ENCODE measurements at places on chromosomes 11 and 22.

DNA sequence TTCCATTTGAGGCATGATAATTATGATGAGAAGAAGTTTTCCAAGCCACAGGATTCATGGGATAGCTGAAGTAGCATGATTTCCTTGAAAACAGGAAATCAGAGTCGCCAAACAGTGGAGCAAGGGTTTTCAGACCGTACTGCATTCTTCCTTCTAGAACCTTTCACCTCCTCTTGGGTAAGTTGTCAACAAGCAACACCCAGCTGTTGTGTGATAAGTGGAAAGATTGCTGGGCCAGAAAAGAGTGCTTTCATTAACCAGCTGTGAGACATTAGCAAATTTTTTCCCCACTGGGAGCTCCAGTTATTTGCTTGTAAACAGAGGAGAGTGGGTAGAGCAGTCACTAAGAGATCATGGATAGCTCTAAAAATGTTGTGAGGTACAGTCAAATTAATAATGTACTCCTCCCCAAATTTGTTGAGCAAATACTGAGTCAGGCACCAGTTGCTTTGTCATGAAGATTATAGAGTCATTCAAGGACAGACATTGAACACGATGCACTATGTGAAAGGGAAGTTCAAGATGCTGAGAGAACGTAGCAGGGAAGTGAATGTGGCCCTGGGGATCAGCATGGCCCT lies 11.7 kb upstream of the MPEG1 start:
- DNase-seq = no peak

DNA sequence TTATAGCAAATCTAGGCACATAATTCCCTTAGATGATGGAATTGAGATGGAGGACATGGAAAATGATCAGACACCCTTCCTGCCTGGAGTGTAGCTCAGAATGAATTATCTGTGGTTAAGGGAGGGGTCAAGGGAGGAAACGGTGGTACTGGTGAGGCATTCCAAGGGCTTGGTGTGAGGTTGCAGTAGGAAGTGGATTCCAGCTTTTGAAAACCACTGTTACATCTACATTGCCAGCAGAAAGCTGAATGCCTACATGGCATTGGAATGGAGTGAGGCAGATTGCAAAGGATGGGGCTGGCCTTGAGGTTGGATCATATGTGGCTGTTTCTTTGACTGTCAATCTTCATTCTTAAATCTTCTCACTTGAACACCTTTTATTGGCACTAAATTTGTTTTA lies 684.4 kb downstream of the NTM start:
- DNase-seq = no peak

DNA sequence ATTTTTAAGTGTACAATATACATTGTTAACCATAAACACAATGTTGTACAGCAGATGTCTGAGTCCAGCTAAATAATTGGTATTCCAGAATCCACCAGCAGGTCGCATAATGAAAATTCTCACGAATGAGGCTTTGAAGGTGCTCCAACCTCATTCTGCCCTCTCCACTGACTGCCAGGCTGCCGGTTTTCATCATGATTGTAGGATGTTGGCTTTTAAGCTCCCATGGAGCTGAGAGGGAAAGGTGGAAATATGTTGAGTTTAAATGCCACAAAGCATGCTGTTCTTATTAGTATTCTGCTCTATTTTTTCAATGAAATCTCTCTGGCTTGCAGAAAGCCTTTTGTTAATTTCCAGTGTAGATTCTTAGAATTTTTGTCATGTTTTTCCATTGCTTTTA lies 337.2 kb upstream of the DDI1 start:
- DNase-seq = no peak

- no peak for DNase-seq
Observed at GRCh38 chr22:23145878-23146470, 697 bp downstream of the RAB36 start.

- DNase-seq = no peak
Observed at GRCh38 chr11:75814363-75814676, 690 bp upstream of the UVRAG start.

DNA sequence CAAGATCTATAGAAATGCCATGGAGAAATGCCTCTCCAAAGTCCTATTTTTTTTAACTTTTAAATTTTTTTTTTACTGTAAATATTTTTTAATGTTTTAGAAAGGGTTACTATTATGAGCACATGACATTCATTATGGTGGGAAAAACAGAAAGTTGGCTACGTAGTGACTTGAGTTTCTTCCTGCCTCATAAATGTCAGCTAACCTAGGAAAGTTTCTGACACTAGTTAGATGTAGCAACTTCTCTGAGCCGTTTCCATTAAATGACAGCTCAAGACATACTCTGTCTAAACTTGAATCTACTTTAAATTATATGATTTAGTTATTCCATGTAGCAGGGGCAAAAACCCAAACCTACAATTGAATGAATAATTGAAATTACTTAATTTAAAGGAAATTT lies 18.4 kb upstream of the CTSC start:
- no peak for DNase-seq
